ENCODE measurements at places on chromosomes 11 and 22. TPM values are rescaled to one million over a fixed set of nuclear protein-coding genes. Genes with fewer than 3 reads are reported as not detected.

The TSSC4 gene
- total RNA-seq: 88.4 TPM

The ANO1 gene
- total RNA-seq: 0.15 TPM

The MRPL40 gene
- 32.7 TPM for total RNA-seq

The MS4A8 gene
- total RNA-seq: not detected

The IFITM10 gene
- 0.15 TPM for total RNA-seq

The ME3 gene
- 87.7 TPM for total RNA-seq

The RIC3 gene
- not detected for total RNA-seq

The ANGPTL5 gene
- total RNA-seq: not detected

The OR10A5 gene
- not detected for total RNA-seq

The ST14 gene
- total RNA-seq: not detected

The NRGN gene
- total RNA-seq: 0.91 TPM

The RIMBP3C gene
- total RNA-seq: under 0.01 TPM

The GGTLC2 gene
- not detected for total RNA-seq

The ANKRD49 gene
- 10.4 TPM for total RNA-seq

The OR52A5 gene
- not detected for total RNA-seq

The GTSE1 gene
- total RNA-seq: 7.5 TPM

The IGSF9B gene
- 0.91 TPM for total RNA-seq

The CASP12 gene
- 1.9 TPM for total RNA-seq

The TMEM191B gene
- 0.15 TPM for total RNA-seq

The OR4A16 gene
- total RNA-seq: not detected

The PLA2G6 gene
- 1.9 TPM for total RNA-seq
